ENCODE measurements at places on chromosomes 3 and 15. TPM values are rescaled to one million over a fixed set of nuclear protein-coding genes. Genes with fewer than 3 reads are reported as not detected.

The RHCG gene
- total RNA-seq = not detected

The KAT2B gene
- 185 TPM for total RNA-seq

The TM4SF18 gene
- total RNA-seq = not detected

The IGDCC3 gene
- total RNA-seq = not detected

The LRRC49 gene
- total RNA-seq = not detected

The CCDC39 gene
- not detected for total RNA-seq

The FANCD2OS gene
- total RNA-seq = not detected

The ZKSCAN7 gene
- total RNA-seq = 1.2 TPM

The ECE2 gene
- not detected for total RNA-seq

The IP6K2 gene
- 107 TPM for total RNA-seq

The TRH gene
- total RNA-seq = not detected

The NTRK3 gene
- total RNA-seq = not detected

The MCCC1 gene
- 23.4 TPM for total RNA-seq

The NXPE3 gene
- total RNA-seq = 37.9 TPM

The SEMA3G gene
- 33.1 TPM for total RNA-seq

The CCR8 gene
- 87.2 TPM for total RNA-seq

The FBXO40 gene
- not detected for total RNA-seq

The SERPINI1 gene
- 2.4 TPM for total RNA-seq

All from CD4-positive, CD25-positive, alpha-beta regulatory T cell (primary cell).